AG08395 (cell line): ENCODE measurements at places on chromosomes 11 and 22.
A peak's percentile ranks its signal among the peaks of the same experiment; 100 is the strongest.

DNA sequence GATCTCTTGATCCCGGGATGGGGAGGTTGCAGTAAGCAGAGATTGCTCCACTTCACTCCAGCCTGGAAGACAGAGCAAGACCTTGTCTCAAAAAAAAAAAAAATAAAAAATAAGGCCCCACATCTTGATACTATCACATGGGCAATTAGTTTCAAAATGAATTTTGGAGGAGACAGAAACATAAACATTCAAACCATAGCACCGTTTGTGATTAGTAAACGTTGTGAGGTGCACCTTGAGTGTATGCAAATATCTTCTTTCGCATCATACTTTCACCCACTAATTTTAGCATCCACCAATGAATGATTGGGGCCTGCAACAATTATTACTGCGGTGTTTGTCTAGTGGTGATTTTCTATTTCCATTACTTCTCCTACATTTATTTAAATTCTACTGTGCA lies 11.0 kb upstream of the SPDYC start:
- no peak for DNase-seq

GRCh38 chr22:46963672-46964545 lies 201.5 kb downstream of the TBC1D22A start:
- DNase-seq, result no peak

GRCh38 chr11:108218912-108219783 lies 3.3 kb downstream of the NPAT start:
- no peak for DNase-seq

GRCh38 chr11:119433358-119433725 lies 10.4 kb upstream of the THY1 start:
- peak; percentile 58 for DNase-seq

DNA sequence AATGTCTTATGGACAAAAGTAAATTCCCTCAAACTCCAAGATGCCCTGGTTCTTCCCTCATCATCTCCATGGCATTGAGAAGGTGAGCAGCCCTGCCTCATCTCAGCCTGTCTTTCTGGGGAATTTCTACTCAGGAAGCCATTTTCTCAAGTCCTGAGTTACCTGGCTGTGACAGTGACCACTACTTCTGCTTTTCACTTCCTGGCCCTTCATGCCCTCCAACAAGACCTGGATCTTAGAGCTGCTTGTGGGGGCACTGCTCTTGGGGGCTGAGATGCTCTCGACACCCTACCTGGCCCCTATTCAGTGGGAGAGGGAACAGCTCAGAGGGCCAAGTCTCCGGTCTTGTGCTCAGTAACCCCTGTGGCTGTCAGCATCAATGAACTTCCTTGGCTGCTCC lies 5.5 kb upstream of the IGSF22 start:
- DNase-seq, result no peak

DNA sequence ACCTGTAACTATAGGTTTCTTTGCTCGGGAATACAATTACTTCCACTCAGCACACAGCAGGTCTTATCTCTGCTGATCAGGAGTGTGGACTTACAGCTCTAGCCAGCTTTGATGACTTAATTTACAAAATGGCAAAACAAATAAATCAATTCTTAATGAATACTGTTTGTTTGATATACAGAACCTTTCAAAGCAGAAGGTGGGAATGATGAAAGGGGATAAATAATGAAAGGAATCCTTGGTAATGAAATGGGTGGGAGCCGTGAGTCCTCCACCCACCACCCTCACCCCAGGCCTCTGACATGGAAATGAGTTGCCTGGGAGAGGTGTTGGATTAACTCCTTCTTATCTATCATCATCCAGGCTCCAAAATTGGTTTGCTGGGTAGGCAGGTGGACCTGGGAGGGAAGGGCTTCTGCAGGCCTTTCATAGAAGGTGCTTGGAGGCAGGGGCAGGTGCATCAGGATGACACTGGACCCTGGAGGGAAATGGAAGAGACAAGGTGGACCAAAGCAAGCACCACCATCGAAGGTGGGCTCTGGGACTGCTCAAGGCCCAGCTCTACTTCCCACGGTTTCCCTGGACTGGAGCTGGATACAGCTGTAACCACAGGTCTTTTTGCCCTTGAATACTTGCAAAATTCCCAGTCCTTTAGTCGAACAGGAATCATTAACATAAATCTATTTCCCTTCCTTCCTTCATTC lies 23.0 kb downstream of the POU2AF1 start:
- DNase-seq, result no peak
